ENCODE measurements at places on chromosomes 16 and 17. TPM values are rescaled to one million over a fixed set of nuclear protein-coding genes. Genes with fewer than 3 reads are reported as not detected.

GRCh38 chr17:42247734-42248133, 28.5 kb downstream of the STAT5B start:
- DNase-seq, result no peak

DNA sequence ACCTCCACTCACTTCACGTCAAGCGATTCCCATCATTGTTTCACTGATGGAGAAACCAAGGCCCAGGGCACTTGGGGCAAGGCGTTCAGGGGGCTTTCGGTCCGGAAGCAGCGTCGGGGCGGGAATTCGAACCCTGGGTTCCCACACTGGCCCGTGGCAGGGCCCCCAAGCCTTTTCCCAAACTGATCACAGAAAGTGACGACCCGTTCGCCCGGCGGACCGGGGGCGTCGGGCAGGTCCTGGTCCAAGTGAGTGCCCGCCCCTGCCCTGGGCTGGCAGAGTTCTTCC, 856 bp upstream of the MON1B start:
- DNase-seq, result no peak

DNA sequence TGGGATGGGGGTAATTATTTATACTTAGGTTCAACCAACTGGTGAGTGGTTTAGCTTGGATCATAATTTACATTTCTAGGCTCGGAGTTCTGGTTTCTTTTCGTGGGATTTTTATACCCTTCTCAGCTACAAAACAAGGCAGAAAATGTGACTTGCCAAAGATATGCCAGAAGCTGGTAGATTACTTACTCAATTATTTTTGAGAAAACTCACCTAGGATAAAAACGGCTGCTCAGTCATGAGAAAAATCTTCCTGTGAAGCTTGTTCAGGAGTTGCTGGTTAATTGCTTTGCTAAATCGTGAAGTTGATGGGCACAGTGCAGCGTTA, 1.1 kb downstream of the NDEL1 start:
- DNase-seq, result no peak

- DNase-seq, result no peak
Observed at GRCh38 chr16:27238016-27238587, 30.5 kb downstream of the NSMCE1 start.

Gene TEKT1
- not detected for total RNA-seq

GRCh38 chr17:43006639-43007551, at the start of gene IFI35:
Gene IFI35, plus strand, starts transcription at chr17:43006784. Its CDS starts 164 bp downstream, at chr17:43006948.
- peak; percentile 92 for DNase-seq

DNA sequence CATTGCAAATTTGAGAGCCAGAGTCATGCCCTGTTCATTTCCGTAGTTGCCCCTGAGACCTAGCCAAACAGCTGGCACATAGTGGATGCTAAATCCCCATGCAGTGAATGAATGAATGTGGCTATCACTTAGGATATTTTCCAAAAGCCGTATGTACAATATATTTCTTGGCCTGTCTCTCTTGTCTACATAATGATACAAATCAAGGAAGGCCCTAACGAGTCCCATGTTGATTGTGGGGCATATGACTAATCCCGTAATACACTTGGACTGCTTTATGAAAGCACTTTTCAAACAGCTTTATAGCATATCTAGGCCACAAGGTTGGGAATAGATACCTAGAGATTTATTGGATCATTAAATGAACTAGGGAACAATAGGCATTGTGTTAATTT, 478.0 kb downstream of the SLC39A11 start:
- no peak for DNase-seq

Gene ALOXE3
- not detected for total RNA-seq

Gene EEF2K
- 12.9 TPM for total RNA-seq

- no peak for DNase-seq
Observed at GRCh38 chr17:42270596-42270995, 5.6 kb downstream of the STAT5B start.

Gene NOTUM
- 0.35 TPM for total RNA-seq

Gene KRT32
- total RNA-seq, result not detected

DNA sequence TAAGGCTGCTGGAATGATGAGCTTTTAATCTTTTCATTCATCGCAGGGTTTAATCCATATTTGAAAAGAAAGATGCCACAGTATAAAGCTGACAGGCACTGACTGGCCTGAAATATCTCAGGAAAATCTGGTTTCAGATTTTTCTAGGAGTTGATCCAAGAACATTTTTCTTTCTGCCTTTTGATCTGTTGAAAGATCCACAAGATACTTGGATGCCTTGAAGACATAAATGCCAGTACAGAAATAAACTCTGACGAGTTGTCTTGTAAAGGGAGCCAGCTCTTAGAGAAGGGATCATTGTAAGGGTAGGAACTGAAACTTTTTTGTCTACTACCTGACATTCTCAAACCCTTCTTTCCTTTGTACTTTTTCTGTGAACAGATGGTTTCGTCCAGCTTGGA, 25.4 kb upstream of the KRT20 start:
- no peak for DNase-seq

GRCh38 chr16:20897922-20898321, 2.2 kb downstream of the DCUN1D3 start:
- no peak for DNase-seq

DNA sequence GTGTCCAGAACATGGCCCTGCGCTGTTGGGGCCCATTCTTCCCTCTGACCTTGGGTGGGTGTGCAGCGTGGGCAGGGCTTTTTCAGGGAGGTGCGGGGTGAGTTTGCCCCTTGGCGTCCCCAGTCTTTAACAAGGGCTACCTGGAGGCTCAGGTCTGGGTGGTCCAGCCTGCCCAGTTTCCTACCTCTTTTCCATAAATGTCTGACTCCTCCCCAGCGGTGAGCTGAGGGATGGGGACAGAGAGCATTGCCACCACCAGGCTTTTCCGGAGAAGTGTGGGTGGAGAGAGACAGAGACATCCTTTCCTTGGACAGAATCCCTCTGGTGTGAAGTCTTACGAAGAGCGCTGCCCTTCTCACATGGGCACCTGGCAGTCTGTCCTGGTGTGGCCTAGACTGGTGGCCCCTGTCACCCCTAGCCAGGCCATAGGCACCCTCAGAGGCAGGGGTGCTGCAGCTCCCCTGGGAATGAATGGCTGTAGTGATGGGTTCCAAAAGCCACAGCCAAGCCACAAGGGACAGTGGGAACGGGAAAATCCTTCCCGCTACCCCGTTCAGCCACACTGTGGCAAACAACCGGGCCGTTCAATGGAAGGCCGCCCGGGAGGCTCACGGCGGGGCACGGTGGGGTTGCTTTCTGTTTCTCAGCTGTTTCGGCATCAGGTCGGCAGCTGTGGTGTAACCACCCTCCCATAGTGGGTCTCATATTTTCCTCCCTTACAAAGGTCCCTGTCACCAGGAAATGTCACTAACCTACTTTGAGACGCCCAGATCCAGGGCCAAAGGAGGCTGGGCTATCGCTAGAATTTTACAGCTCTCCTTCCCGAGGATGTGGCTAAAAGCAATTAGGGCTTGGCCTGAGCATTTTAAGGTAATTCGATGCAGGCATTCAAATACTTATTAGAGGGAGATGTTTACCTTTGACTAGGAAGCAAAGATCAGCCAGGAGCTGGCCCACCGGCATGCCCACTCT, 61.9 kb upstream of the GSE1 start:
- no peak for DNase-seq

GRCh38 chr16:23934610-23935236, 98.9 kb downstream of the PRKCB start:
- no peak for DNase-seq

Gene ZG16
- not detected for total RNA-seq

Gene TBC1D26
- total RNA-seq, result not detected

DNA sequence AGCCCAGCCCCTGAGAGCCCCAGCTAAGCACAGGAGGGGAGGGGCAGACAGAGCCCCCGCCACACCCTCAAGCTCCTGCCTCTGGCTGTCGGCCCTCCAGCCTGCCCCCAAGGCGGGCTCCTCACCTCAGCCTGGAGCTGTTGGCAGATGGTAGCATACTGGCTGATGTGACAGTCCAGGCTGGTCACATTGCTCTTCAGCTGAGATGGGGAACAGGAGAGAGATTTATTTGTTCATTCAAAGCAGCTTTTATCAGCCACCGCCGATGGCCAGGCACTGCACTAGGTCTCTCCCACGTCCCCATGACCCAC, 14.8 kb downstream of the KIF18B start:
- DNase-seq, result no peak

DNA sequence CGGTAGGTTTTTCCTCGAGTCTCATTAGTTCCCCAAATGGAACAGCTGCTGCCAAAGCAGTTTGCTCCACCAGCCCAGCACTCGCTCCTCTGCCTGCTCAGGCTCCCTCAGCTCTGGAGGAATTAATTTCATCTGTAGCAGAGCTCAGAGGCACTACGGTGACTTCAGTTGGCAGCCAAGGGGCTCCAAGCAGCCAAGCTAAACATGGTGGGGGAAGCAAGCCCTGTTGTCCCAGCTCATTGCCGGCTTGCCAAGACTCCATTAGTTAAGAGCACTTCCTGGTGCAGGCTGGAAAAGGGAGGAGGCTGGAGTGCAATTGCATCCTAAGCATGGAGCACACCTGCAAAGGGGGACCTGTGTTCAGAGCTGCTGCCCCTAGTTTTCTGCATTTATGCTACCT, 78.7 kb upstream of the GPRC5B start:
- DNase-seq, result peak; percentile 58

Gene IGFALS
- not detected for total RNA-seq

GRCh38 chr17:34990921-34991365, 10.6 kb downstream of the LIG3 start:
- DNase-seq, result no peak

Gene TEKT5
- not detected for total RNA-seq

GRCh38 chr17:57781386-57782061, 36.4 kb upstream of the CCDC182 start:
- DNase-seq, result no peak

- DNase-seq, result no peak
Observed at GRCh38 chr17:30788918-30789317, 35.6 kb downstream of the CRLF3 start.

- no peak for DNase-seq
Observed at GRCh38 chr16:85645021-85645589, 32.0 kb downstream of the GSE1 start.

DNA sequence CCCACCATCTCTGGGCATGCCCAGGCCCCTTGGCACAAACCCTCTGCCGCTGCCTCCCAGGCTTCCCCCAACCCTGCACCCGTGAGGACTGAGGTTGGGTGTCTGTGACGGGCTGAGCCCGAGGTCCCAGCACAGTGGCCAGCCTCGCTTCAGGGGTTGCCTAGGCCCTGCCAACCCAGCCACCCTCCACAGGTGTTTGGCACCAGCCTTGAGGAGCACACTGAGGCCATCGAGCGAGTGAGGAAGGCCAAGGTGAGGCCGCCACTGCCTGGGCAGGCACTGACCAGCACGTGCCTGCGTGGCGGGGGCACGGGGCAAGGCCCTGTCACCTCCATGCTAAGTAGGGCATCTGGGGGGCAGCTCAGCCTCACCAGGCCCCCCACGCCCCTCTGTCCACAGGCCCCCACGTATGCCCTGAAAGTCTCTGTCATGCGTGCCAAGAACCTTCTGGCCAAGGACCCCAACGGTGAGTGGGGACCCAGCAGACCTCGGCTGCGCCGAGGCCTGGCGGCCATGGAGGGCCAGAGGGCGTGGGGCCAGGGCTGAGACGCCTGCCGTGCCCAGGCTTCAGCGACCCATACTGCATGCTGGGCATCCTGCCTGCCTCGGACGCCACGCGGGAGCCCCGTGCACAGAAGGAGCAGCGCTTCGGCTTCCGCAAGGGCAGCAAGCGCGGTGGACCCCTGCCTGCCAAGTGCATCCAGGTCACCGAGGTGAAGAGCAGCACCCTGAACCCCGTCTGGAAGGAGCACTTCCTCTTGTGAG, 7.5 kb downstream of the BAIAP3 start:
- no peak for DNase-seq

Gene PIRT
- not detected for total RNA-seq

Gene CCL3
- total RNA-seq, result 2.0 TPM

Gene CDH3
- 3.5 TPM for total RNA-seq

- no peak for DNase-seq
Observed at GRCh38 chr16:81066681-81067080, 10.4 kb downstream of the C16orf46 start.

GRCh38 chr17:31283841-31284240, 13.2 kb downstream of the OMG start:
- no peak for DNase-seq

Gene ADAD2
- total RNA-seq, result 0.19 TPM

Gene GSDMA
- total RNA-seq, result not detected

DNA sequence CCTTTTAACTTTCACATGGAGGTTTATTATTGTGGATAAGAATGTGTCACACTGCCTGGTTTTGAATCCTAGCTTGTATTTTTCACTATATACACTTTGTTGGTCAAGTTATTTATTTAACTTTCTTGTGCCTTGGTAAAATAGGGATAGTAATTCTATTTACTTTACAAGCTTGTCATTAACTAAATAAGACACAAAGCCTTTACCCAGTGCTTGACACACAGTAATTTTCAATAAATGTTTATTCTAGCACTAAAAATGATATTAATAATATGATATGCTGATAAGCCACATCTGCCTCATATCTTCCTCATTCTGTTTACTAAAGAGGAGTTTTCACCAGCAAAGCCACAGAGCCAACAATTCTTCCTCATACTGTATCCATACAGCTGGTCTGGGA, 27.8 kb downstream of the MYH10 start:
- DNase-seq, result no peak

- no peak for DNase-seq
Observed at GRCh38 chr16:8916541-8917225, 34.5 kb downstream of the LITAFD start.

GRCh38 chr17:17512866-17513265, 16.7 kb upstream of the RASD1 start:
- no peak for DNase-seq

Gene ALOX12
- not detected for total RNA-seq
